ENCODE measurements at places on chromosomes 11 and 22.

DNA sequence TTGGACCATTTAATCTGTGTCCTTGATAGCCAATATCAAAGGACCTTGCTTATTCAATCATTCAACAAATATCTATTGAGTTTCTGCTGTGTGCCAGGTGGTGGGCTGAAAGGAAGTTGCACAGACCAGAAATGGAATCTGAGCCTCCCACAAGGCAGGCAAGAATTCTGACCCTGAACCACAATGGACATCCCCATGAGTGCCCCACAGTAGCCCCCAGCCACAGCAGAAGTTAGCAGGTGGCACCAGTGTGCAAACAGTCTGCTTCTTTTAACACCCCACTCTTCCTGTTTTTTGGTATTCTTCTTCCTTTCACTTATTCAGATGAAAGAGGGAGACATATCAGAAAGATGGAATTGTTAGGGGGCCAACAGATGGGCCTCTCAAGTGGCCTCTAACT is 12.2 kb upstream of the SERPING1 start:
- no peak overlapping the region for H3K4me3 ChIP-seq
- no peak overlapping the region for H3K27ac ChIP-seq

- no peak for DNase-seq
- no peaks in the 10 kb centered on the region for H3K27me3 ChIP-seq
- H3K27ac ChIP-seq = no peak overlapping the region
- peaks cover 15% of the 10 kb centered on the region for H3K36me3 ChIP-seq
Observed at GRCh38 chr11:6414874-6415328, 4.0 kb downstream of the APBB1 start.

- H3K27me3 ChIP-seq = no peaks in the 10 kb centered on the region
- H3K4me1 ChIP-seq = no peaks in the 10 kb centered on the region
- DNase-seq = no peak
Observed at GRCh38 chr22:23997092-23997491, 8.2 kb downstream of the GSTT4 start.

- no peak for DNase-seq
- no peaks in the 10 kb centered on the region for H3K27me3 ChIP-seq
- H3K27ac ChIP-seq = no peak overlapping the region
- no peak overlapping the region for H3K4me3 ChIP-seq
- H3K36me3 ChIP-seq = no peaks in the 10 kb centered on the region
Observed at GRCh38 chr11:82682003-82682751, 51.5 kb downstream of the FAM181B start.

DNA sequence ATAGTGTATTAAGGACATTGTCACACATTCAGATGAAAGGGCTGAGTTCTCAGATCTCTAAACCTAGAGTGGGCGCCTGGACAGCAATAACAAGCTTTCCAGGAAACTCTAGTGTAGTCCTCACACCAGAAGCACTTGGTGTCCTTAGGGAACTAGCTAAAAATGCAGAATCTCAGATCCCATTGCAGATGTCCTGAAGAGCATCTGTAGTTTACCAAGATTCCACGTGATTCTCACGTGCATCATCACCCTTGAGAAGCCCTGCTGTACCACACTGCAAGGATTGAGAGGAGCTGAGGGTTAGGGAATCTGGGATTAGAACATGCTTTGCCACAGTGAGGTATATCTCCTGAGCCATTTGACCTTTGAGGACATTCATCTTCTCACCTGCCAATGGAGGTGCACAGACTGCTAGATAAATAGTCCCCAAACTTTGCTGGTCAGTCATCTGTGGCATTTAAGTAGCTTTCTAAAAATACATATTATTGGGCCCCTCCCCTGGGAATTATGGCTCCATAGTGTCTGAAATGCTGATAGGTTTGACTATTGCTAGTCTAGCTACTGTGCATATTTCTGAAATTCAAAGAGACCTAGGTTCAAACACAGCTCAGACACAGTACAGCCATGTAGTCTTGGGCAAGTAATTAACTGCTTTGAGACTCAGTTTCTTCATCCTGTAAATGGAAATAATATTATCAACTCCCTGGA is 1068.9 kb downstream of the OPCML start:
- no peaks in the 10 kb centered on the region for H3K27me3 ChIP-seq
- no peak overlapping the region for H3K27ac ChIP-seq
- H3K4me3 ChIP-seq = no peak overlapping the region
- no peaks in the 10 kb centered on the region for H3K36me3 ChIP-seq

- no peaks in the 10 kb centered on the region for H3K27me3 ChIP-seq
- peaks cover 35% of the 10 kb centered on the region for H3K4me1 ChIP-seq
- no peak overlapping the region for H3K27ac ChIP-seq
Observed at GRCh38 chr22:24437741-24438328, 10.4 kb downstream of the ADORA2A start.

- no peaks in the 10 kb centered on the region for H3K27me3 ChIP-seq
- no peaks in the 10 kb centered on the region for H3K4me1 ChIP-seq
- no peak overlapping the region for H3K27ac ChIP-seq
- no peak for DNase-seq
- H3K36me3 ChIP-seq = no peaks in the 10 kb centered on the region
- no peak overlapping the region for H3K4me3 ChIP-seq
Observed at GRCh38 chr11:10232756-10233155, 61.3 kb downstream of the SBF2 start.

- H3K27me3 ChIP-seq = no peaks in the 10 kb centered on the region
- DNase-seq = no peak
- H3K27ac ChIP-seq = no peak overlapping the region
- H3K4me3 ChIP-seq = no peak overlapping the region
- no peaks in the 10 kb centered on the region for H3K4me1 ChIP-seq
Observed at GRCh38 chr11:29002816-29003215, 894.6 kb downstream of the METTL15 start.

GRCh38 chr22:39785232-39785631 is 108.3 kb downstream of the ENTHD1 start:
- no peaks in the 10 kb centered on the region for H3K36me3 ChIP-seq
- no peaks in the 10 kb centered on the region for H3K27me3 ChIP-seq
- no peak overlapping the region for H3K27ac ChIP-seq
- no peaks in the 10 kb centered on the region for H3K4me1 ChIP-seq
- H3K4me3 ChIP-seq = no peak overlapping the region
- no peak for DNase-seq

DNA sequence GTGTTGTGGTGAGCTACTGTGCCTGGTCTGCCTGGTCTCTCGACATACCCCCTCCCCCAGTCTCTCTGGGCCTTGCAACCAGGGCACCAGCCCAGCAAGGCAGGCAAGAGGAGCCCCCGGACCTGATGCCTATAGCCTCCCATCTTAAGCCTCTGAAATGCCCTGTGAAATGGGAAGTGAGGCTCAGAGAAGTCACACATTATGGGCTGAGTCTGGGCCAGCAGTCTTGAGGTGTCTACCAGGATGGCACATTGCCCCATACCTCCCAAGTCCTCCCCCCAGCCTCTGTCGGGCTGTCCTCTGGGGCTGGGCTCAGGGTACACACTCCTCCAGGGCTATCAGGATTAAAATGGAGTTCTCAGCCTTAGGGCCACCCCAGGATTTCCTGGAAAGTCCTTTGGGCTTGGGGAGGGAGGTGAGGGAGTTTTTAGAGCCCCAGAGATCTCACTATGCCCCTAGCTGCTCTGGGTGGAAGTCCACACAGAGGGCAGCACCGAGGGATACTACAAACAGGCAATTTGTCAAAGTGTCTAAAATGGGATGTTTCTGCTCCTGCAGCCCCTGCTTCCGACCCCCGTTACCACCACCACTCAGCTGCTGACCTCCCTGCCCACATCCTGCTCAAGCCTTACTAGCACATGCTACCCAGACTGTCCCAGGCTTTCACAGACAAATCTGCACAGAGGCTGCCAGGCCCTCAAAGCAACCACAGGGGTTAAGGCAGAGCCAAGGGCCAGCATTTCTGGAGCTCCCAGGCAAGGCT is 3.1 kb upstream of the SH3BP1 start:
- no peak overlapping the region for H3K4me3 ChIP-seq
- H3K27me3 ChIP-seq = no peaks in the 10 kb centered on the region
- peak overlapping the region; percentile 78 for H3K27ac ChIP-seq
- H3K4me1 ChIP-seq = peaks cover 88% of the 10 kb centered on the region
- no peak for DNase-seq
- peaks cover 7% of the 10 kb centered on the region for H3K36me3 ChIP-seq

- no peaks in the 10 kb centered on the region for H3K4me1 ChIP-seq
- DNase-seq = no peak
- no peak overlapping the region for H3K4me3 ChIP-seq
- no peaks in the 10 kb centered on the region for H3K27me3 ChIP-seq
- no peaks in the 10 kb centered on the region for H3K36me3 ChIP-seq
Observed at GRCh38 chr11:116294630-116295029, 478.2 kb downstream of the BUD13 start.

- DNase-seq = no peak
- H3K36me3 ChIP-seq = no peaks in the 10 kb centered on the region
- H3K4me3 ChIP-seq = no peak overlapping the region
- H3K27ac ChIP-seq = no peak overlapping the region
- H3K4me1 ChIP-seq = no peaks in the 10 kb centered on the region
Observed at GRCh38 chr11:9639099-9639498, 24.8 kb upstream of the SWAP70 start.

DNA sequence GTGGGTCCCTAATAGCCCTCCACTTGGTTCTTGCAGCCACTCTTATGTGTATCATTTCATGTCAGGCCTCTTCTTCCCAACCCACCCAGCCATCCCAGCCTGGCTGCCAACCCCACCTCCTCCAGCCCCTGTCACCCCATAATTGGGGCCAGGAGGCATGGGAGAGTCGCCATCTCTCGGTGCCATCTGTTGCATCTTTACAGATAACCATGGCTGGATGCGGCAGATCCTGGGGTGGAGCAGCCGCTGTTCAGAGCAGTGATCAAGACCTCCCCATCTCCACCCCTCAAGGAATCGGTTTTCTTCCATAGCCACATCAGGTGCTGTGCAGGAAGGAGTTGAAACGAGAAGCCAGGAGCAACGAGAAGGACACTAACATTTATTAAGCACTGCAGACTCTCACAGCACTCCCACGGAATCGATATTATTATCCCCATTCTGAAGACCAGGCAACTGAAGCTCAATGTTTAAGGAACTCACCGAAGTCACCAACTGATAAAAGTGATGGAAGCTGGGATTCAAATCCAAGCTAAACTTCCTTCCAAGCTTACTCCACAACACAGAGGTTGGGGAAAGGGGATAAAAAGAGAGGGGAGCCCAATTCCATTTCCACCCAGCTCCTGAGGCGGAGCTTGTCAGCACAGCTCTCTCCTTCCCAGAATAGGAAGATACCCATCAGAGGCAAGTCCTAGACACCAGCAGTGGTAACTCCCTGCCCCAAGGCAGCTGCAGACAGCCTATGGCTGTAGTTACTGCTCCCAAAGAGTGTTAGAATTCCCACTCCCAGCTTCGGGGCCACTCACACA is 2.7 kb downstream of the SLC43A1 start:
- H3K4me3 ChIP-seq = no peak overlapping the region
- no peak for DNase-seq
- no peaks in the 10 kb centered on the region for H3K27me3 ChIP-seq
- peaks cover 7% of the 10 kb centered on the region for H3K4me1 ChIP-seq
- no peak overlapping the region for H3K27ac ChIP-seq
- no peaks in the 10 kb centered on the region for H3K36me3 ChIP-seq

GRCh38 chr11:114154271-114155047 is 94.9 kb downstream of the ZBTB16 start:
- no peak for DNase-seq
- H3K4me1 ChIP-seq = peaks cover 2% of the 10 kb centered on the region
- no peak overlapping the region for H3K4me3 ChIP-seq
- no peaks in the 10 kb centered on the region for H3K36me3 ChIP-seq
- no peaks in the 10 kb centered on the region for H3K27me3 ChIP-seq
- H3K27ac ChIP-seq = no peak overlapping the region

- no peaks in the 10 kb centered on the region for H3K27me3 ChIP-seq
- no peak overlapping the region for H3K27ac ChIP-seq
- no peak for DNase-seq
- H3K36me3 ChIP-seq = peaks cover 12% of the 10 kb centered on the region
Observed at GRCh38 chr22:27877501-27877900, 41.6 kb downstream of the PITPNB start.

DNA sequence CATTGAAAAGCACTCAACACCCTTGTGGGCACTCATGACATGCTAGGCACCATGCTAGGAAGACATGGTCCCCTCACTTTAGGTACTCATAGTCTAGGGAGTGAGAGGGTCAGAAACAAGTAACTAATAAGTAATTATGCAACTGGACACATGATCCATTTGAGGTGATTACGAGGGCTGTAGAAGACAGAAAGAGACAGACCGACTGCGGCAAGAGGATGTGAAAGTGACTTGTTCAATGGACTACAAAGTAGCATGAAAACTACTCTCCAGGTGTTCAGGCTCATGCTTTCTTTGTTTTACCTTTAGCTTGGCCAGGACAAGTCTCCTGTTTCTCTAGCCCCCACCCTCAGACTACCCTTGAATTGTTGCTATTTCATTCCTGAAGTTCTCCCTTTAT is 310.8 kb upstream of the SORL1-AS1 start:
- no peak overlapping the region for H3K4me3 ChIP-seq
- no peaks in the 10 kb centered on the region for H3K27me3 ChIP-seq
- H3K4me1 ChIP-seq = no peaks in the 10 kb centered on the region
- H3K27ac ChIP-seq = no peak overlapping the region
- H3K36me3 ChIP-seq = no peaks in the 10 kb centered on the region
- no peak for DNase-seq

DNA sequence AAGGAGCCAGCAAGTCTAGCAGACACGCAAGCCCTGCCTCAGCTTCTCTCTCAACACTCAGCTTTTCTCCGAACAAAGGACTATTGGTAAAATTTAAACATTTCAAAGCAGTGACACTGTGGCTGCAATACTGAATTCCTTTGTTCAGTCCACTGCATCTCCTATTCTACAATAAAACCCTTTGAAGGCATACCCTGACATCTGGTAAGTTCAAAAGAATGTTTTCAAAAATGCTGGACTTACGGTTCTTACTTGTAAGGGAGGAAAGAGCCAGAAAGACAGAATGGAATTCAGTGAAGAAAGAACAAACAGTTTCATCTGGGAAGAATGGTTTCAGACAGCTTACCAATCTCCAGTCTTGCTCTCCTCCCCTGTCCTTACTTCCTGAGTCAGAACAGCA is 12.7 kb upstream of the OR8K1 start:
- DNase-seq = no peak
- no peaks in the 10 kb centered on the region for H3K36me3 ChIP-seq
- no peaks in the 10 kb centered on the region for H3K27me3 ChIP-seq
- no peak overlapping the region for H3K27ac ChIP-seq

DNA sequence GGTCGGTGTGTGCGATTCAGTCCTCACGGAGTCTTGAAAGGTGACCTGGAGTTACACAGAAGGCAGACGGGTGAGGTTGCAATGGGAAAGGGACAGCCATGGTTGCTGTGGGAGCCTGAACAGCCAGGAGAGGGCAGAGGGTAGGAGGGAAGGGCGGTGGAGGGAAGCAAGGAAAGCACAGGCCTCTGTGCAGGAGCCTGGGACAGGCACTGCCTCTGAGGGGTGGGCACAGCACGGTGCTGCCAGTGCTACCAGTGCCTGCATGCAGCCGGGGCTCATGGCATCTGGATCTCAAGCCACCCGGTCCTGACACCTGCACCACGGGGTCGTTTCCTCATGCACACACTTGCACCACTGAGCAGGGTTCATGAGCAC is 401.0 kb downstream of the TBC1D22A start:
- H3K27ac ChIP-seq = no peak overlapping the region
- H3K27me3 ChIP-seq = no peaks in the 10 kb centered on the region
- peaks cover 16% of the 10 kb centered on the region for H3K36me3 ChIP-seq
- no peaks in the 10 kb centered on the region for H3K4me1 ChIP-seq

- H3K4me3 ChIP-seq = no peak overlapping the region
- no peaks in the 10 kb centered on the region for H3K4me1 ChIP-seq
- H3K36me3 ChIP-seq = no peaks in the 10 kb centered on the region
- DNase-seq = no peak
- H3K27ac ChIP-seq = no peak overlapping the region
Observed at GRCh38 chr11:91835051-91835560, 389.5 kb upstream of the FAT3 start.

All from effector memory CD4-positive, alpha-beta T cell (primary cell).